ENCODE measurements at places on chromosomes 6 and 20.
A peak's percentile ranks its signal among the peaks of the same experiment; 100 is the strongest.

GRCh38 chr6:43673444-43674084 is 14.0 kb downstream of the MRPS18A start:
- no peak for DNase-seq

DNA sequence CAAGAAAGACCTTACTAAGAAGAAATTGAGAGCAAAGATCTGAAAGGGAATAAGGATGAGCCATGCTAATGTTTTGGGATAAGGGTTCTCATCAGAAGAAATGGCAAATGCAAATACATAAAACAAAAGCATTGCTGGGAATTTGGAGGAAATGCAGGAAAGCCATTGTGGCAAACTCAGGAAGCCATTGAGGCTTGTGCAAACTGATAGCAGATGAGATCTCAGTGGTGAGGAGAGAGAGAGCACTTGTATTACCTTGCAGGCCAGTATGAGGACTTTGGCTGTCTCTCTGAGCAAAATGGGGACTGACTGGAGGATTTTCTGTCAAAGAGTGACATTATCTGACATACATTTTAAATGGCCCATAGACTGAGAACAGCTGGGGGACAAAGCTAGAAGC is 103.0 kb downstream of the ADGRB3 start:
- no peak for DNase-seq

DNA sequence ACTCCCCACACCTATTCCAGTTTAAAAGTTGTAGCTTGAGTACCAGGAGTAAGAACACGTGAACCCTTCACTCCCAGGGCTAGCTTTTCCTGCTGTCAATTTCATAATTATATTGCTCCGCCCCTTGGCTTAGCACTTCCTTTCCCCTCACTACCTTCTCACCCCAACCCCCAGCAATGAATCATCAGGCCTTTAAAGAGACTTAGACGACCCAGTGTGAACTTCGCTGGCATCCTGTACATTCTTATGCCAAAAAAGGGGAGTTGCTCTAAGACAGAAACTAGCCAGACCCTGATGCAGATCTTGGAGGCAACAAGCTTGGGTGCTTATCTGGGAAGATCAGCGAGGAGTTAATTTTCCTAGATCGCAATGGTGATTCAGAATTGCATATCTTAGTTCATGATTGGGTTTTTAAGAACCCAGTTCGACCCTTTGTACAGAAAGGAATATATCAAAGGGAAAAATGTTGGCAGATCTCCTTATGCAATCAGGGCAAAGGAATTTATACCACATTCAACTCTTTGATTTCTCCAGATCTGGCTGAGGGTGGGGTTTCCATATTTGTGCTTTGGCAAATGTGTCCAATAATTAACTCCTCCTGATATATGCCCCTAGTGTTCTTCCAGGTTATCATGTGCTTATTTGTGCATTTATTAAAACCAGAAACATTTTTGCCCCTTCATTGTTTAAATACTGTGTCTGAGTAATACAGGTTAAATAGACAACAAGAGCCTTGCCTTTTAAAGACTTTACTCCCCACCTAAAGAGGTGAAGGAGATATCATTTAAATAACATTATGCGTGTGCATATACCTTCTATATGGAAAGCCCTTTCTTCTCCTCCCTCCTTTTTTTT is 8.1 kb upstream of the ATXN1 start:
- no peak for DNase-seq

DNA sequence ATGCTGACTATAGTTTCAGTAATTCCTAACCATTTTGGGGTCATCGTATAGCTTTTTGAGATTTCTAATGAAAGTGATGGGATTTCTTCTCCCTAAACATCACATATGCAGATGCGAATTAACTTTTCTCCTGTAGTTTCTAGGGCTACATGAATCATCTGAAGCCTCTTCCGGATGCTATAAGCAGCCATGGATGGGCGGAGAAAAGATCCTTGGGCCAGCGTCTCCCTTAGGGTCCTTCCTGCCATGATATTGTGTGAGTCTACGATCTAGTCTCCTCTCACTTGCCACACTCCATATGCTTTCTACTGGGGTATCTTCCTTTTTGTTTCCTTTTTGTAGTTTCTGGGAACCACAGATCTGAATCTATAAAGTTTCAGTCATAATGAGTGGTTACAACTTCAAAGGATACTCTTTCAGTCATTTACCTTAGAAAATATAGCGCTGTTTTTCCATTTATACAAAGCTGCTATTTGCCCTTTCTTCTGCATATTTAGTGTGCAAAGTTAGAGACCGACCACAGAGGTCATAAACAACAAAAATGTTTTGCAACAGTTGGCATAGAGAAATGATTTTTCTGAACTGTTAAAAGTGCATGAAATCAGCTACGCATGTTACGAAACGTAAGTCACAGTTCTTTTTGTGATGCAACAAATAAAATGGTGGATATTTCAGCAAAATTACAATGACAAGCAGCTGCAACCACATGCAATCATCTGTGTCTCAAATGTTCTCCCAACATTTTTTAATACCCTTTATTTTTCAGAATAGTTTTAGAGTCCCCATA is 396.2 kb upstream of the SLC35B3 start:
- no peak for DNase-seq

- no peak for DNase-seq
Measured at GRCh38 chr6:166554316-166554715, 32.2 kb downstream of the RAMACL start.

DNA sequence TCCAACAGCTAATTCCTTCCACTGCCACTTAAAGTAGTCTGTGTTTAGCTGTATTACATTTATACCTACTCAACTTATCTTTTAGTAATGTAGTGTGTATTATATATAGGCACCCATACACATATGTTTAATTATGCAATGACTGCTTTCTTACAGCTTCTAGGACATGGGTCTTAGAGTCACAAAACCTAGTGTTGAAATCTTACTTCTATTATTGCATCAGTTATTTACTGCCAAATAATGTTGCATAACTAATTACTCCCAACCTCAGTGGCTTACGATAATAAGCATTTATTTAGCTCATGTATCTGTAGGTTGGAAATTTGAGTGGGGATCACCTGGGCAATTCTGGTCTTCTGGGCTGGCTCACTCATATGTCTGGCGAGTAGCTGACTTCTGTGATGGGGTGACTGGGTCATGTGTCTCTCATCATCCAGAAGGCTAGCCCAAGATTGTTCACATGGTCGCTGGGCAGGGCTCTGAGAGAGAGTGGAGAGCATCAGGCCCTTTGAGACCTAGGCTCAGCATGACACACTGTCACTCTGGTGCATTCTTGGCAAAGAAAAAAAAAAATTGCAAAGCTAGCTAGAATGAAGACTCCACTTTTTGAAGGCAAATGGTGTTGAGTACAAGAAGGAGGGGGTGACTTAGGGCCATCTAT is 187.0 kb downstream of the PLCB1 start:
- DNase-seq, result no peak

DNA sequence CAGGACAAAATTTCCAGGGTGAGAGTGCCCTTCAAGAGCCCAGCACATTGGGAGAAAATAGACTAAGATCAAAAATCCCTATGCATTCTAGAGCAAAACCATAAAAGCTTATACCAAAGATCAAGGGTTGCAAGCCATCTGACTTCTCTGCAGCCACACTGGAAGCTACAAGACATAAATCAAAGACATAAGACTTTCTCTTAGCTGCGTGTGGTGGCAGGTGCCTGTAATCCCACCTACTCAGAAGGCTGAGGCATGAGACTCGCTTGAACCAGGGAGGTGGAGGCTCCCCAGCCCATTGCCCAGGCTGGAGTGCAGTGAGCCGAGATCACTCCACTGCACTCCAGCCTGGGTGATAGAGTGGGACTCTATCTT is 91.9 kb upstream of the NXT1 start:
- no peak for DNase-seq

GRCh38 chr20:2871661-2872458 is 1.4 kb upstream of the PTPRA start:
- DNase-seq, result no peak

DNA sequence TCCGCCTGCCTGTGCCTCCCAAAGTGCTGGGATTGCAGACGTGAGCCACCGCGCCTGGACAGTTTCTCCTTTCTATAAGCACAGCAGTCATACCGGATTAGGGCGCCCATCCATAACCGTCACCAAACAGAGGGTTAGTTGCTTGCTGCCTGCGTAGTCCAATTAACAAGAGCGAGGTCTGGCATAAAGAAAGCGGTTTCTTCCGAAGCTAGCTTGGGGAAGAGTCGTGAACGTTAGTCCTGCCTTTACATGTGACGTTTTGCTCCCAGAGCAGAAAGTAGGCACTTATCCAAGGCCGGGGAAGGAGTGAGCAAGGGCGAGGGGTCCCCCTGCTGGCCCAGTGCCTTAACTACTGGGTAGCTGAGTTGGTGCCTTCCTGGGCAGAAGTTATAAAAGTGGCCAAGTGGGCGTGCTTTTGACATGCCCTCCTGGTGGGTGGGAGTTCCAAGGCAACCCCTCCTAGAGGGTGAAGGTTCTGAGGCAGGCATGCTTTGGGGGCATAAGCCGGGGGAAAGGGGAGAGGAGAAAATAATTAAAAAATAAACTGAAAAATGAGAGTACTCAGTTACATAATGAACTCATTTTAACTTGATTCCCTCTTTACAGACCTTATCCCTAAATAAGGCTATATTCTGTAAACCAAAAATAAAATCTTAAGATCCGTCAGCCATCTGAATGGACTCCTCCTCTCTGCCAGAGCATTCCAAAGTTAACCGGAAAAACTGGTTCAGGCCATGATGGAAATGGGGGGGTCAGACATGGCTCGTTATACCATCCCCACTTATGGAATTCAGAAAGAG is 88.0 kb downstream of the FAM217A start:
- peak; percentile 32 for DNase-seq

- no peak for DNase-seq
Measured at GRCh38 chr6:42337985-42338743, 113.6 kb downstream of the TRERF1 start.

GRCh38 chr20:60123096-60123495 is 164.9 kb downstream of the CDH26 start:
- no peak for DNase-seq

DNA sequence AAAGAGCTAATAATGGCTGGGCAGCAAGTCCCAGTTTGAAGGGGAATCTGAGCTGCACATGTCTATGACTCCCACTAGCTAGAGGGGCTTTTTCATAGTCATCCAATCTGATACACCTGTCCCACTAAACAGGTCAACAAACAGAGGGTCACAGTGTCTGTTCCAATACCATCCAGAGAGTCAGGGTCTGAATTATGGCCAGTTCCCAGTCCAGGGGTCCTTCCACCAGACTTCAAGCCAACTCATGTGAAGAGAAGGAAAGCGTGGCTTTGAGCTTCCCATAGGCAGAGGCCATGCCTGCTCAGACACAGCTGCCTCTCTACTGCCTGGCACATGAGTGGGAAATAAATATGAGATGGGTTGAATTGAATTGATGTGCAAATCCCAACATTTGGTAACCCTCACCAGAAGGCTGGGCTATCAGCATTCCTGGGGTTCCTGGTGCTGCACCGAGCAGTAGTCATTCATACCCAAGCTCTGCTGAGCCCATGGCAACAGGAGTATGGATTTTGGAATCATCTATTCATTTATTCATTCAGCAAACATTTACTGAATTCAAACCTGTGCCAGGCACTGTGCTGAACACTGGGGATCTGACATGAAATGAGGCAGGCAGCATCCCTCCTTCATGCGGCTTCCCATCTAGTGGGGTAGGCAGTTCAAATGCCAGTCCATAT is 17.2 kb downstream of the TP53RK start:
- no peak for DNase-seq

DNA sequence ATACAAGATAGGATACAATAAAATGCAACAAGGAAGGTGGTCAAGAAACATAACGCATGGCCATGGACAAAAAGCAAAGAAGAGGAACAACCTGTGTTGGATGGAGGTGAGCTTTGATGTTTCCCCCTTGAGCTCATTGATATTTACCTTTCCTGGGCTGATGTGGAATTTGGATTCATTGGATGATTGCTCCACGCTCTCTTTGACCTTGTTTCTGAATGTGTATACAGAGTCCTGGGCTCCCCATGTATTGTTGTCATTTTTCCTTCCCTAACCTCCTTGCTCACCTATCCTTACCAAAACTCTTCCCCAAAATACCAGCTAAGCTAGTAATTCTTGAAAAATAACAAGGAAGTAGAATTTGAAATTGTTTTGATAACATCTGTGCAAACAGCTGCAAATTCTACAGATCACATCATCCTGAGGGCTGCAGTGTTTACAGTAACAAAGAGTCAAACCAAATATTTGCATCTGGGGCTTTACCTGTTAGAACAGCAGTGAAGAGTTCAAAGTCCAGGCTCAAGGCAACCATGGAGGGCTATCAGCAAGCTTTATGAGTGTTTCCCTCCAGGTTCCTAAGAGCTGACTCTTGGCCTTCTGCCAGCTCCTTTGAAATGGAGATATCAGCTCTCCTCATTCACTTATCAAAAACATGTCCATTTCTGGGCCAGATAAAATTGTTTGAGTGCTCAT is 214.3 kb upstream of the MARCKS start:
- peak; percentile 46 for DNase-seq

- DNase-seq, result no peak
Measured at GRCh38 chr6:6816716-6817115, 228.2 kb downstream of the LY86 start.

DNA sequence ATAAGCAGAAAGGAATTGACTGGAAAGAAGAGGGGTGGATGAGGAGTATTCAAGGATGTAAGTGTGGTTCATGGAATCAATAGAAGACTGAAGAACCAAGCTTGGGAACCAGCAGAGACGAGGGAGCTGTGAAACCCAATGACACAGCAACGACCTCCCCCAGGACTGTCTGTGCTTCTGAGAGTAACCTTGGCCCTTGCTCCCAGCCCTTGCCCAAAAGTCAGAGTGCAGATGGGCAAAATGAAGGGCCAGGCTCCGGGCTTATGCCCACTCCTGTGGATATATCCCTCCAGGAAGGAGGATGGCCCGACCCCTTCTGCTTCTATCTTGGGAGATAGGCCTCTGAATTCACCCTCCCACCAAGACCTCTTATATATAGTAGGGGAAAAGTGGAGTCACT is 24.9 kb downstream of the FAM50B start:
- DNase-seq, result no peak

GRCh38 chr6:37725957-37726356 is 28.3 kb upstream of the MDGA1 start:
- no peak for DNase-seq

- DNase-seq, result no peak
Measured at GRCh38 chr6:157089851-157090250, 233.5 kb downstream of the TMEM242 start.

GRCh38 chr20:8089668-8090067 is 42.4 kb upstream of the PLCB1 start:
- DNase-seq, result no peak

DNA sequence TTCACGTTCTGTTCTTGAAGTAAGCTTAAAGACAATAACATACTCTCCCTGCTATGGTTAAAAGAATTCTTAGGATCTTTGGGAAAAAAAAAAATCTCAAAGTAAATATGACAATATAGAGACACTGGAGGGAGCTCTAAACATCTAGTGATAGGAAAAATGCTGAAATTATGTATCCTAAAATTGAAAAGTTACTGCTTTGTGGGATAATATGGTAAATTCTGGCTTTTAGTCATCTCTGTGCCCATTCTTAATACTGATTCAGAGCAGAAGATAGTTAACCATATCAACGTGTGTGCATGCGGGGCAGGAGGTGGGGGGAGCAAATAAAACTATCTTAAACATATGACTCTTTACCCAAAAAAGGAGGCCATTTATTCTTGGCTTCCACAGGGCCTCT is 165.4 kb downstream of the GMPR start:
- DNase-seq, result no peak

GRCh38 chr6:16311763-16312162 is 73.4 kb downstream of the GMPR start:
- no peak for DNase-seq

All from NCI-H1092 (cell line).